ENCODE measurements at places on chromosomes 4 and X.

- no peak for DNase-seq
Measured at GRCh38 chr4:41426539-41426938, 111.4 kb upstream of the LIMCH1 start.

- DNase-seq: no peak
Measured at GRCh38 chrX:69238887-69239231, 73.6 kb upstream of the PJA1 start.

- DNase-seq: peak; percentile 47
Measured at GRCh38 chrX:16712548-16713155, at the start of gene CTPS2. Gene CTPS2 (minus strand): TSS chrX:16712669. CDS start chrX:16702902, 9,767 bp downstream.

DNA sequence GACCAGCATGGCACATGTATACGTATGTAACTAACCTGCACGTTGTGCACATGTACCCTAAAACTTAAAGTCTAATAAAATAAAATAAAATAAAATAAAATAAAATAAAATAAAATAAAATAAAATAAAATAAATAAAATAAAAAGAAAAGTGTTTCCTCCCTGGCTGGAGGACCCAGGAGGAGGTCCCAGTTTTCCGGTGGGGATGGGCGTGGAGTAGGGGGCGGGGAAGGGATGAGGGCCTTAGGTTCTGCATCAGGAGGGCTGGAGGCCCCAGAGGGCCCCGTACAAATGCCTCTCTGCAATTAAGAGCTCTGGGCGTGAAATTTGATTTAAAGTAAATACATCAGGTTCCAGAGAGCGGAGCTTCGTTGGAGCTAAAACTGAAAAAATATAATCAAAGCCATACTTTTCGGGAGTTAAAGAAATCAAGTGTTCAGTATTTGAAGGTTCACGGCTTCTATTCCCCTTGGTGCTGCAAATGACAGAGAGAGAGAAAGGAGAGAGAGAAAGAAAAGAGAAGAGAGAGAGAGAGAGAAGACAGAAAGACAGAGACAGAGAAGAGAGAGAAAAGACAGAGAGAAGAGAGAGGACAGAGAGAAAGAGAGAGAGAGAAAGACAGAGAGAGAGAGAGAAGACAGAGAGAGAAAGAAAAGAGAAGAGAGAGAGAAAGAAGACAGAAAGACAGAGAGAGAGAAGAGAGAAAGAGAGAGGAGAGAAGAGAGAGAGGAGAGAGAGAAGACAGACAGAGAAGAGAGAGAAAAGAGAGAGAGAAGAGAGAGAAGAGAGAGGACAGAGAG, 8.7 kb upstream of the SHOX start:
- no peak for DNase-seq

- DNase-seq: no peak
Measured at GRCh38 chr4:170281027-170281426, 191.3 kb upstream of the AADAT start.
